T-helper 17 cell (primary cell): ENCODE measurements at places on chromosomes 7 and 10.

- no peak for DNase-seq
Observed at GRCh38 chr10:129646973-129647372, 179.9 kb downstream of the MGMT start.

DNA sequence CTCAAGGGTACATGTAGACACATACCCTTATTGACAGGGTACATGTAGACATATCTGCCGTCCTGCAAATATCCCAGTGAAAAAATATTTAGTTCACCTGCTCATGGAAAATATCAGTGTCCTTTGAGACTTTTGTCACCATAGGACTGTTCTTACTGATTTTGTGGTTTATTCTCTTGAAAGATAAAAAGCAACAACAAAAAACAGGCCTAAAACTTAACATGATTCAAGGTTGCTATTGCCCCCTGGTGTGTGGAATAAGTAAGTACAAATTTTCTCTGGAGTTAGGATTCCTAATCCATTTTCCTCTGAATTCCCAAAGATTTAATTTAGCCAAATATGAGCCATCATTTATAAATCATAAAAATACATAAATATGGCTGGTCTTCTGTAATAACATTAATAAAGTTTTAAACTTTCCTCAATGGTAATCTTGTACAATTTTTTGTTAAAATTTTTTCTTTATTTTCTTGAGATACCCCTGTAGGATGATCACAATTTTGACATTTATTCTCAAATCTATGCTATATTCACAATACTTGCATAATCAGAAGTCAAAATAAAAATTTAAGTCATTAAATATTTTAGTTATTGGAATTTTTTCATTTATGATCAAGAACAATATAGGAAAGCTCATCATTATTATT lies 741.4 kb upstream of the POT1 start:
- DNase-seq: no peak

GRCh38 chr10:121500701-121501332 lies 97.4 kb downstream of the FGFR2 start:
- DNase-seq: no peak

DNA sequence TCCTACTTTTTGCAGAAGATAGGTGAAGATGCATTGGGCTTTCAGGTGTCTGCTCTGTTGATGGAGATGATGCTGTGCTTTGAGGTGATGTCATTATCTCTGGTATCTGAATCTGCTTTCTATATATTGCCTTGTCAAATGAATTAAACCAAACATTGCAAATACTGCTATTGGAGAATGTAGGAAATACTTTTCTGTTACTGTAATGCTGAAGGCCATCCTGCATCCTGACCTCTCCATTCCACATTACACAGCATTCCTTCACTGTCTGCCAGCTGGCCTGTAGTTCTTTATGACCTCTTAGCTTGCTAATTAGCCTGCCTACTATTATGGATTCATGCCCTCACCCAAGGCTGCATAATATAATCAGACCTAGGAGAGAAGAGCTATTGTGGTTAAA lies 73.2 kb downstream of the VCL start:
- no peak for DNase-seq

- no peak for DNase-seq
Observed at GRCh38 chr10:114042895-114043531, 653 bp upstream of the ADRB1 start.

DNA sequence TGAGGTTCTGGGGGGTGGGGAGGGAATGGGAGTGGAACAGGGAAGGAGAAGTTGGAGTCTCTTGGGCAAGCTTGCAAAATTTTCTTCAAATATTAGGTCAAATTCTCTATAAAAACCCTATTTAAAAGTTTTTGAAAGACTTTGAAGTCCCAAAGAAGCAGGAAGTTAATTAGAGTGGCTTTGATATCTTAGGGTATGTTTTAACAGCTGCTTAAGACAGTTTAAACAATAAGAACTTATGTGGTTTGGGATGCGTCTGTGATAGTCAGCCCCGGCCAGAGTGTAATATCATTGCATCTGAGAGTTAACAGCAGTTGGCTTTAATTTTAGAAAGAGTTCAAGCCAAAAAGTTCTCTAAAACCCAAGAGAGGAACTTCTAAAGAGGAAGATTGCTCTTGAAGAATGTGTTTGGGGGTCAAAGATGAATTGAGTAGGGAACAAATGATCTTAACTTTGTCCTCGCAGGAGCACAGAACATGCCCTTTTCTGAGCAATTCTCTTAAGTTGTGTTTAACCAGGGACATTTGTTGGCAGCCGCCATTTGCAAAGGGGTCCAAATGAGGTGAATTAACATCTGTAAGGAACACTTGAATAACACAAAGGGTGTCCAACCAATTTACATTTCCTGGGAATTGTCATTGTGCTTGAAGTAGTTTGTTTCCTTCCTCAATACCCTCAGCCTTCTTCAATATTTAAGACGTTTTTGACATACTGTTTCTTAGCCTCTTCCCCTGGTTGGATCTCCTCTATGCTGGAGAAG lies 182.4 kb downstream of the PTEN start:
- DNase-seq: no peak

DNA sequence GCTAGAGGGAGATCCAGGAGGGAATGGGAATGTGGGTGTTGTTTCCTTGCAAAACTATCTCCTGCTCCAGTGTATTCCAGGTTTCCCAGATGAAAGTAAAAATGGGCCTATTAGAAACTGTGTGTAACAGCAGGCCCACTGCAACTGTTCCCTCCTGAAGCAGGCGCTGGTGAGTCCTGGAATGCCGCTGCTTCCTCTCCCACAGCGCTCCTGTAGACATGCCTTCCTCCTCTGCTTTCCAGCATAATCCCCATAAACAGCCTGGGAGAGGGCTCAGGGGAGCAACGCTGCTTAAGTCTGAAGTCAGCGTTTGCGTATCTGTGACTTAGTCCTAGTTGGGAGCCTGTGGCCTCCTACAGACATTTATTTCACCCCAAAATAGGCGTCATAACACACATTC lies 551.0 kb upstream of the FOXK1 start:
- DNase-seq: no peak

DNA sequence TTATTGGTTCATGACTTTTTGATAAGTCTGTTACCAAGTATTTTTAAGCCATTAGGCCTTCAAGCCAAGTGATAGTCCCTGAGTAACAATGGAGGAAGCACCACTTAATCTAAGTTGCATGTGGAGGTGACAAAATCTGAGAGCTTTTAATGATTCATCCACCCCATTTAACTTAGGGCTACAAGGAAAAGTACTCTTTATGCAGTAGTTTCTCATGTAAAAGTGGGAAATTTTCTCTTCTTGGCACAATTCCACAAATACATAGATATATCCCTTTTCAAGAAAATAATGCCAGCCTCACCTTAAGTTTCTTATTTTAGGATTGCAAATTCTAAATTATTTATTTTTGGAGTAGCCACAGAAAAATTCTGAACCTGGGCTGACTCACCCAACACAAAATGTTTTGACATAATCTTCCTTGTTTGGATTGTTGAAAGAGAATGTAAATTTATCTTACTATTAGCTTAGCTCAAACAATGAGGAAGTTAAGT lies 85.7 kb downstream of the SUGCT start:
- no peak for DNase-seq

- no peak for DNase-seq
Observed at GRCh38 chr7:37987732-37988131, 67.3 kb downstream of the EPDR1 start.

DNA sequence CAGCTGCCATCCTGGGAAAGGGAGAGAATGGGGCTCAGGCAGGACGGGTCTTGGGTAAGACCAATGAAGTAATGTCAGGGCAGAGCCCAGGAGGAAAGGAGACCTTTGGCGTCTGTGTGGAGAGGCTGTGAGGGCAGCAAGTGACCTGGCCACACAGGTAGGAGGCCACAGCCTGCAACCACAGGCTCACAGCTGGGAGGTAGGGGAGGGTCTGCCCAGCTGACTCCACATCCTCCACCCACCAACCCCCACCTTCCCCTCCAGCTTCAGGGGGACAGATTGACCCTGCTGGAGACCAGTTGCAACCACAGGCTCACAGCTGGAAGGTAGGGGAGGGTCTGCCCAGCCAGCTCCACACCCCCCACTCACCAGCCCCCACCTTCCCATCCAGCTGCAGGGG lies 262.2 kb upstream of the TCERG1L start:
- no peak for DNase-seq

GRCh38 chr10:129771024-129771423 lies 193.1 kb downstream of the EBF3 start:
- no peak for DNase-seq

DNA sequence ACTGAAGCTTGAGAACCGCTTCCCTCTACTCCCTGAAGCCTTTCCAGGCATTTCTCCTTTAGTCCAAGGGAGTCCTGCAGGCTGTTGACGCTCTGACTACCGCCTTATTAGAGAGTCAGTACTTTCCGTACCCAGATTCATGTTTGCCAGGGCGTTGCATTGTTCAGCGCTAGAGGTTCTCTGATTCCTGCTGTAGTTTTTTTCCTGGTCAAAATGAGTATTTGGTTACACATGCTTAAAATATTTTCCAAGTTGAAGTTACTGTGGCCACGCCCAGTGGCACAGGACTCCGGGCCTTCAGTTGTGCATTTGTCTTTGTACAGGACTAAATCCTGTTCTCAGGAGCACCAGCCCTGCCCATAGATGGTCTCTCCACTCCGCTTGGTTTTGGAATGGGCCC lies 7.9 kb downstream of the MTURN start:
- no peak for DNase-seq
